ENCODE measurements at places on chromosomes 5 and 9. TPM values are rescaled to one million over a fixed set of nuclear protein-coding genes. Genes with fewer than 3 reads are reported as not detected.

Gene SCGB3A2
- total RNA-seq = not detected

- H3K36me3 ChIP-seq = no peaks in the 10 kb centered on the region
- no peak for DNase-seq
- H3K27ac ChIP-seq = no peak overlapping the region
These were observed 126.7 kb upstream of the CDH6 start for GRCh38 chr5:31066655-31067328.

DNA sequence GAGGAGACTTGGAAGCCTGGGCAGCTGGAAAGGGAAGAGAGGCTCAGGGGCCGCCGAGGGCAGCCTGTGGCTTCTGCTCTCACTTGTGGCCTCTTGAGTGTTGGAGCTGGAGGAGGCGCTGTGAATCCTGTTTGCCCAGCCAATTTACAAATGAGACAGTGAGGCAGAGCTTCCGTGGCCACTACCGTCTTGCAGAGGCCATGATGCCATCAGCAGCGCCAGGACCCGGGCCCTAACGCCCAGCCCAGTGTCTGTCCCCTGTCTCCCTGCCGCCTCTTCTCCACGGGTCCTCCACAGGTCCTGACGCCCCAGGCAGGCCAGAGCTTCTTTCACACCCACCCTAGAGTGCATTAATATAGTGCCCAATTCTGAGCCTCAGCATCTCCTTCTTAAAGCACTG is 172.8 kb downstream of the GOLPH3 start:
- H3K4me3 ChIP-seq = no peak overlapping the region
- no peaks in the 10 kb centered on the region for H3K36me3 ChIP-seq
- no peaks in the 10 kb centered on the region for H3K4me1 ChIP-seq
- no peak overlapping the region for H3K27ac ChIP-seq

DNA sequence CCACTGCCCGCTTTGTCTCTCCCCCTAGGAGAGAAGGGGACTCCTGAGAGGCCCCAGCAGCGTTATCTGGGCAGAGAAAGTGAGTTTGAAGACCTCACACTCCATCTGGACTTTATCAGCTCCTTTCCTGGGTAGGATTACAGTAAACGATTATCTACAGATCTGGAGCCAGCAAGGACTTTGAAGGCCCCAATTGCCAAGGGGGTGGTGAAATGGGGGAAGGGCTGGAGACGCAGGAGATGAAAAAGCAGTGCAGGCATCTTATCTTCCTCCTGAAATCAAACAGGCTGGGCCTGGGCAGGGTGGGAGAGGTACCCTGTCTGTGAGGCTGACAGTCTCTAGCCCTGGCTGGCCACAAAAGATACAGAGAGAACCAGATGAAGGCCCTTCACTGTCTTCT is 105.8 kb upstream of the MSX2 start:
- H3K36me3 ChIP-seq = no peaks in the 10 kb centered on the region
- no peak overlapping the region for H3K27ac ChIP-seq
- no peak for DNase-seq
- H3K4me1 ChIP-seq = no peaks in the 10 kb centered on the region
- H3K27me3 ChIP-seq = no peaks in the 10 kb centered on the region
- no peak overlapping the region for H3K4me3 ChIP-seq

GRCh38 chr5:57850109-57850508 is 367.5 kb upstream of the ACTBL2 start:
- H3K27me3 ChIP-seq = no peaks in the 10 kb centered on the region
- no peaks in the 10 kb centered on the region for H3K4me1 ChIP-seq
- H3K36me3 ChIP-seq = no peaks in the 10 kb centered on the region
- H3K27ac ChIP-seq = no peak overlapping the region

- no peaks in the 10 kb centered on the region for H3K36me3 ChIP-seq
- no peaks in the 10 kb centered on the region for H3K27me3 ChIP-seq
- no peaks in the 10 kb centered on the region for H3K4me1 ChIP-seq
- H3K27ac ChIP-seq = no peak overlapping the region
- DNase-seq = no peak
These were observed 154.4 kb upstream of the COL5A1 start for GRCh38 chr9:134487066-134487710.

DNA sequence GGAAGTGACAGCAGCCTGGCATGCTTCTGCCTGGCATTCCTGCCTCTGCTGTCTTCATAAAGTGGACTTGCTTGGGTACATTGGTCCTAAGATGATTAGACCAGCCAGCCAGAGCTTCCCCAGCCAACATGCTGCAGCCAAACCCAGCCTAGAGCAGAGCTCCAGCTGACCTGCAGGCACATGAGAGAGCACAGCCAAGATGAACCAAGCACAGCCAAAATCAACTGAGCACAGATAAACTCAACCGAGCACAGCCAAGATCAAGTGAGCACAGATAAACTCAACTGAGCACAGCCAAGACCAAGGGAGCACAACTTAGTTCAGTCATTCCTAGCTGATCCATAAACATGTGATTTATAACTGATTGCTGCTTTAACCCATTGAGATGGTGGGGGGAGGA is 266.5 kb downstream of the MSX2 start:
- no peak overlapping the region for H3K4me3 ChIP-seq
- no peaks in the 10 kb centered on the region for H3K4me1 ChIP-seq
- H3K27me3 ChIP-seq = no peaks in the 10 kb centered on the region
- no peaks in the 10 kb centered on the region for H3K36me3 ChIP-seq

Measured in colonic mucosa (tissue), 4 donors.